ENCODE measurements at places on chromosomes 2 and 18.

GRCh38 chr2:112724591-112725525, 4.0 kb downstream of the NT5DC4 start:
- DNase-seq = peak; percentile 46

- DNase-seq = peak; percentile 60
Observed at GRCh38 chr2:40204268-40204667, 247.6 kb downstream of the SLC8A1 start.

DNA sequence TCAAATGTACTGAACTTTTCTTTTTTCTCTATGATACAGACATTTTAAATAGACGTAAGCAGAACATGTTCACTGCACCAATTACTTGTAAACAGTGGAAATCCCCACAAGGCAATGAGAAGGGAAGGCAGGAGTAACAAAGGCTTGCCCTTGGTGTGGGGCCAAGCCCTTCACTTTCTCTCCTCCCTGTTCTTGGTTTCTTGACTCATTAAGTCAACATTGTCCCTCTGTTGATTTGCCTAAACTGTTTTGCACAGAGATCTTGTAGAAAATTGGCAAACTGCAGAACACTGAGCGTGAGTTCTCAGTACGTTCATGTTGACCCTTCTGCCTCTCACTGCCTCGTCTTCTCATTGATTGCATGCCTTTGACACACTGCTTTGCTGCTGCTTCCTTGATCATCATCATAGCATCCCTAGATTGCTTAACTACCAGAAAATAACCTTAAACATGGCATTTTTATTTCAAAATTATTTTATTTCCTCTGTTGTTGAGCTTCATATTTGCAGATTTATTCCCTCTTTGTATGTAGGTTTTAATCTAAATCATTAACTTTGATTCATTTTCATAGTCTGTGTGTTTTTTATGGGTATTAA, 257.7 kb downstream of the PTGR3 start:
- no peak for DNase-seq

- DNase-seq = no peak
Observed at GRCh38 chr2:128093762-128094161, 2.8 kb downstream of the UGGT1 start.

DNA sequence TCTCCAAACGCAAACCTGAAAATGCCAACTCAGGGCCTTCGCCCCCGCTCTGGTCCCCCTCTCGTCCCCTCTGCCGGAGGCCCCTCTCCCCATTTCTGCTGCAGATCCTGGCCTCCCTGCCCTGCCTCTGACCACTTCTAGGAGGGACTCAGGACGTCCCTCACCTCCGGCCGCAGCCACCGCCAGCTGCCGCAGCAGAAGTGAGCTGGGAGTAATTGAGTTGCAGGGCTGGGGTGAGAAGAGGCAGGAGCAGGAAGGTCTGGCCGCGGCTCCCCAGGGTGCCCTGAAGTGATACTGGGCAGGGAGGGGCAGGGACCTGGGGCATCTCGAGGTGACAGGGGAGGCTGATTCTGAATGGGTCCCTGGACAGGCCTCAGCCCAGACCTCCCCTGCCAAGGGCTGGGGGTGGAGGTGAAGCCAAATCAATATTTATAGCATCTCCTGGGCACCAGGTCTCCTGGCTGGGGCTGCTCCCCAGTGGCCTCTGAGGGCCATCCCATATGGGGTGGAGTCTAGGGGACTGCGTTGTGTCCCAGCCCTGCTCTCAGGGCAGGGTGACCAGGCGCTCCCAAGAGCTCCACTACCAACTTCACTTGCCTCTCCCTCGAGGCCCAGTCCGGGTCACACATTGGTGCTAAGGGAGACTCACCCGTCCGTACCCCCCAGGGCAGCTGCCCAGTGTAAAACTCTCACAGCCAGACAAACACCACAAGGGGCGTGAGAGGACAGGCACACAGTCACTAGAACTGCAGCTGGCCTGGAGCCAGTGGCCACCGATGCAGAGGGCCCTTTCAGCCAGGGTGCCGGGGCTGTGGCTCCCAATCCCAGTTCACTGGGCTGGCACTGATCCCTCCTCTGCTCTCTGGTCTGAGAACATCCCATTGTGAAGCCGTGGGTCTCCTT, 33.0 kb downstream of the KCNIP3 start:
- no peak for DNase-seq

DNA sequence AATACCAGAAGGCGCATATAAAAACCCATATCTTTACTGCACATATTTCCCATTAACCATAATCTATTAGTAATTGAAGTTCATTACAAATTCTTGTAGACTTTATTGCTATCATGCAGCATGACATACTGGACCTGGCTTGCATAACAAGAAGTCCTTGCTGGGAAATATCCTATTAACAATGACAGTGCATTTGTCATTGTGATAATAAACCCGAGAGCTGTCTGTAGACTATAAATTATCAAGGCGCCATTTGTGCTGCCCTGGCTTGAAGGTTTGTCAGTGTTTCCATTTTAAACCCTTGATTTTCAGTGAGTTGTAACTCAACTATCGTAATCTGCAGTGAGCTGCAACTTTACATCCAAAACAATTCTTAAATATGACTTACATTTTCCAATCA, 59.0 kb downstream of the HNMT start:
- no peak for DNase-seq

DNA sequence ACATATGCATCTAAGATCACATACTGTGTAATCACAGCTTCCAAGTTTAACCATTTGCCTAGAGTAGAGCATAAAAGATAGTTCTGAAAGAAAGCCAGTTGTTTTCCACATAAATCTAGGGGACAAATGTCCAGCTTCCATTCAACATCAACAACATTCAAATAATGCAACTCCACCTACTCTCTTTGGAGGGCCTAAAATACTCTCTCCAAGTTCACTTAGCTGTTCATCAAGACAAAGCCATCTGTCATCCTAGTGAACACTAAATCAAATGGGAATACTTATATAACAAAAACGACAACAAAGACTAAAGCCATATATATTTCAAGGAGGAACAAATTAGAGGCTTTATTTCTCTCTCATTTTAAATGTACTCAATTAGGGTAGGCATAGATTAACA, 221.5 kb upstream of the CDH2 start:
- DNase-seq = no peak

GRCh38 chr18:22552254-22552653, 134.5 kb upstream of the CTAGE1 start:
- no peak for DNase-seq

- DNase-seq = no peak
Observed at GRCh38 chr18:55228707-55229106, 269.4 kb upstream of the CCDC68 start.

DNA sequence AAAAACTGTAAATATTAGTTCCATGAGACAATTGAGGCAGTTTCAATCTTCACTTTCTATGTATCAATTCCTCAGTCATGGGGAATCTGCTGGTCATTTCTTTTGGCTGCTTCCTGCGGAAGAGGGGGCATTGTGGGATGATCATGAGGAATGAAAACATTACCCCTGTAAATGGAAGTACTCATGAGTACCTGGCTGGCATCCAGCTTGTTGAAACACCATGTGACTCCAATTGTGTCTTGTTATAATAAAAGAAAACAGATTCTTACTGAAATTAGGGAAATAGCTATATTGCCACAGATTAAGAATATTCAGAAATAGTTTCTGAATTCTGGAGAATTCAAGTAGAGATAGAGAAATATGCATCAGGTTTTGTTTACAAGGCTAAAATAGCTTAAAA, 41.6 kb upstream of the GPR39 start:
- DNase-seq = no peak

DNA sequence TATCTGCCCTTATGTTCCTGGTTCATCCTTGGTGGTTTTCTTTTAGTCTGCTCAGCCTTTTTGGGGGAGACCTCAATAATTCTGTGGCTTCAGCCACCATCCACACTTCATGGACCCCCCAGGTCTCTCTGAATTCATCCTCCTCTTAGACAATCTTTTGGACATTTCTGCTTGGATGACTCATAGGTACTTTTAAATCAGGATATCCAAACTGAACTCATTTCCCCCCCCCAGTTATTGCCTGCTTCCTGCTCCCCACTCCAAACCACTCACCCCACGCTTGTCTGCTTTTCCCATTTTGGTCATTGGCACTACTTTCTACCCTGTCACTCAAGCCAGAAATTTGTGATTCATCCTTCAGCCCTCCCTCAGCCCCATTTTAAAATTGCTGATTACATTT, 78.5 kb downstream of the TANC1 start:
- DNase-seq = no peak

Data from WERI-Rb-1 (cell line).